ENCODE measurements at places on chromosomes 6 and 20.

- no peak for DNase-seq
Measured at GRCh38 chr6:29563435-29563965, 4.0 kb upstream of the UBD start.

GRCh38 chr6:7535498-7535897 lies 6.0 kb upstream of the DSP start:
- no peak for DNase-seq

GRCh38 chr6:49556429-49556837 lies 6.0 kb downstream of the C6orf141 start:
- DNase-seq = no peak

DNA sequence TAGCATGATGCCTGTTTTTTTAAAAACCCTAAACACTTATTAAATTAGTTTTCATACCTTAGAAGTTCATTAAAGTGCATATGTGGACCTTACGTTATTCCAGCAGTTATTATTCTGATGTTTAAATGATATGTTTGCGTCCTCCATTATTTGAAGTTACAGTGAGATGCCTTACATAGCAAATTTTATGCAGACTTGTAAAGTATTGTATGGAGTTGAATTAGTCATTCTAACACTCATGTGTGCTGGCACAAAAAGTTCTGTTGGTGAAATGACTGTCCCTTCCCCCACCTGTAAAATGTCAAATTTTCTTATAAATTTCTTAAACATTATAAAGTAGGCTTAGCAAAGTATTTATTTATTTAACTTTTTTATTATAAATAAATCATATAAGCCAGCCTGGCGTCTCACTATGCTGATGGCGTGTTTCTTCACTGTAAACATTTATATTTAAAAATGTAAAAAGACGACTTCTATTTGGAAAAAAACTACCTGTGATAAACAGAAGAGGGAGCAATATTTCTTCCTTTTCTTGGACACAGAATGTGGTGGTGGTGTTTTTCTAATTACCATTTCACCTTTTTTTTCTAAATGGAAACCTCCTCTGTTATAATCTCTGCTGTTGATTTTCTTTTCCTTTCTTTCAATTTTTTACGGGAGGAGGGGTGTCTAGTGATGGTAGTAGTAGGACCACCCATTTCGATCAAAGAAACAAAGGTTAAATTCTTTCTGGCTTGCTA lies 155.4 kb downstream of the RFPL4B start:
- no peak for DNase-seq

- DNase-seq = no peak
Measured at GRCh38 chr6:135179372-135179771, 1.7 kb upstream of the MYB start.

DNA sequence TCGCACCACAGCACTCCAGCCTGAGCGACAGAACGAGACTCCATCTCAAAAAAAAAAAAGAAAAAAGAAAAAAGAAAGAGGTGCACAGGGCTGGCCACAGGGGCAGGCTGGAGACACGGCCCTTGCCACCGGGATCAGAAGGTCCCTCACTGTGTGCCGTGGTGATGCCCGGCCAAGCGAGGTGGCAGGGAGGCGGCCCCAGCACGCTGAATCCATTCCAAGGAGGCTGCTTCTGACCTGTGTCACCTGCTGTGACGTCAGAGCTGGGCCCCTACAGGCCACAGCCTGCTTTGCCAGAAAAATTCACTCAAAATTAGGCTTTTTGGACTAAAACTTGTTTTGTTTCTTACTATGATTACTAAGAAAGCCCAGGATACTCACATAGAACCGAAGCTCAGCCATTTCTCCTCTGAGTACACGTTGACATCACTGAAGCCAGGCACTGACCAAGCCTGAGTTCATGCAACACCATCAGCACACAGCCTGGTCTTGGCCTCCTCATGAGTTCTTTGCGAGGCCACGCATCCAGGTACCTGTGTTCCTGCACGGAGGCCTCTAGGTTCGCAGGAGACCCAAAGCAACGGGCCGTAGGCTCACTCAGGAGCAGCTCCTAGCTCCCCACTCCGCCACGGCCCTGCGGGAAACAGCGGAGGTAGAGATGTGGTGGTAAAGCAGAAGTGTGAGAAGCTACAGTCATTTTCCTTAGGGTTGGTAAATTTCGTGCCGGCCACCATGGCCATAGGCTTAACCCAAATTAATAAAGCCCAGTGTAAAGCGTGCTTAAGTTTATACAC lies 67.8 kb downstream of the THBS2 start:
- DNase-seq = no peak

DNA sequence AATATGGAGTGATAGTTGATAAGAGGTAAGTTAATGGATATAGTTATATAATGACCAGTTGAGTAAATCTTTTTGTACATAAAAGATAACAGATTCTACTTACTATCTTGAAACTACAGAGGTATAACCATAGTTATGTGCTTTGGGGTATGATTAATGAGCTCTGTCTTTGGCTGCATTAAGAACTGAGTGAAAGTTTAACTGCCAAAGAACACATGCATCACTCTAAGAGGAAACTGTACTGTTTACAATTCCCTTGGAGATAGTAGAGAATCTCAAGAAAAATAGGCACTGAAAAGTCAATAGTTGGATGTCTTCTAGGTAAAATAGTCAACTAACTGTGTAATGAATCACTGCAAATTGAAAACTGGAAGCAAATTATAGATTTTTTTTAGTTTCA lies 1129.5 kb downstream of the EPHA7 start:
- no peak for DNase-seq

- no peak for DNase-seq
Measured at GRCh38 chr6:160080097-160080496, 41.5 kb upstream of the SLC22A1 start.
